ENCODE measurements at places on chromosomes 1 and 21. TPM values are rescaled to one million over a fixed set of nuclear protein-coding genes. Genes with fewer than 3 reads are reported as not detected.
A peak's percentile ranks its signal among the peaks of the same experiment; 100 is the strongest.

Gene C1orf87
- total RNA-seq: not detected

Gene TRABD2B
- total RNA-seq: 0.35 TPM

Gene PLXNA2
- 5.9 TPM for total RNA-seq

Gene DMBX1
- 0.07 TPM for total RNA-seq

Gene VHLL
- not detected for total RNA-seq

Gene MUL1
- 38.4 TPM for total RNA-seq

Gene CSF3R
- 14.4 TPM for total RNA-seq

DNA sequence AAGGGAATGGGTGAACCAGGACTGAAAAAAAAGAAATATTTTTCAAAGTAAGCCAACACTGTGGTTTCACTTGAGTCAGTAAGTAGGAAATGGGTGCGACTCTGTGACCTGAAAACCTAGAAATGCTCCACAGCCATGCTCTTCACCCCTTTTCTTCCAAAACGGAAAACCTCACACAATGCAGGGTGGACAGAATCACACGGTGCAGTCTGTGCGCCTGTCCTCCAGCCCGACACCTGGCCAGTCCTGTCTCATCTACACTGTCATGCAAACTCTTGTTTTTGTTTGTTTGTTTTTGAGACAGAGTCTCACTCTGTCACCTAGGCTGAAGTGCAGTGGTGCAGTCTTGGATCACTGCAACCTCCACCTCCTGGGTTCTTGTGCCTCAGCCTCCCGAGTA, 53.3 kb downstream of the B3GALT5 start:
- no peaks in the 10 kb centered on the region for H3K36me3 ChIP-seq
- DNase-seq: no peak
- H3K27ac ChIP-seq: no peak overlapping the region
- no peaks in the 10 kb centered on the region for H3K4me1 ChIP-seq
- H3K4me3 ChIP-seq: no peak overlapping the region
- no peaks in the 10 kb centered on the region for H3K27me3 ChIP-seq

DNA sequence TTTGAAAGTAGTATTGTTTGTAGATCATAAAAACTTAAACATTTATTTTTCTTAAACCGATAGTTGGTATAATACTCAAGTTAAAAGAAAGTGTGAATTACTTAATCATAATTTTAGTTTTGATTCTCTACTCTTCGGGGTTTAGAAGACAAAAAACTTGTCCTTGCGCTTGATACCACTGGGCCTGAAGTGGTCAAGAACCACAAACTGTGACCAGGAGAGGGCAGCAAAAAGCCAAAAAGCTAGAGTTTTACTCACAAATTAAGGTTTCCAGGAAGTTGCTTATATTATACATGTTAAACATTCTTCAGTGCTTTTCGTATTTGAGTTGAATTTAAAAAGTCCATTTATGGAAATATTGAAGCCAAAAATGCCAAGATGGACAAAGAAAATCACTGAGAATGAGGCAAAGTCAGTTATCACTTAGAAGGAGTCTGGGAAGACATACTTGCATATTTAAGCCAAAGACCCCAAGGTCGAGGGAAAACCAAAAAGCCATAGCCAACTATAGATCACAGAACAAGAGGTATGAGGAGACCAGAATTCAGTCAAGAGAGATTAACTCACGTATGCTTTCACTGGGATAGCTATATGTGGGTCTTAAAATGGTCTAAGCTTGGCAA, 34.2 kb downstream of the EFCAB7 start:
- DNase-seq: peak; percentile 37
- no peaks in the 10 kb centered on the region for H3K27me3 ChIP-seq
- H3K36me3 ChIP-seq: no peaks in the 10 kb centered on the region
- H3K4me3 ChIP-seq: no peak overlapping the region

GRCh38 chr1:107807405-107807804, 157.6 kb downstream of the VAV3 start:
- no peaks in the 10 kb centered on the region for H3K27me3 ChIP-seq
- no peak overlapping the region for H3K4me3 ChIP-seq
- H3K27ac ChIP-seq: no peak overlapping the region
- H3K36me3 ChIP-seq: no peaks in the 10 kb centered on the region
- H3K4me1 ChIP-seq: no peaks in the 10 kb centered on the region

GRCh38 chr1:179034720-179035119, 9.0 kb downstream of the FAM20B start:
- H3K27me3 ChIP-seq: no peaks in the 10 kb centered on the region
- peaks cover 50% of the 10 kb centered on the region for H3K4me1 ChIP-seq
- H3K4me3 ChIP-seq: no peak overlapping the region
- DNase-seq: no peak
- H3K27ac ChIP-seq: peak overlapping the region; percentile 25

DNA sequence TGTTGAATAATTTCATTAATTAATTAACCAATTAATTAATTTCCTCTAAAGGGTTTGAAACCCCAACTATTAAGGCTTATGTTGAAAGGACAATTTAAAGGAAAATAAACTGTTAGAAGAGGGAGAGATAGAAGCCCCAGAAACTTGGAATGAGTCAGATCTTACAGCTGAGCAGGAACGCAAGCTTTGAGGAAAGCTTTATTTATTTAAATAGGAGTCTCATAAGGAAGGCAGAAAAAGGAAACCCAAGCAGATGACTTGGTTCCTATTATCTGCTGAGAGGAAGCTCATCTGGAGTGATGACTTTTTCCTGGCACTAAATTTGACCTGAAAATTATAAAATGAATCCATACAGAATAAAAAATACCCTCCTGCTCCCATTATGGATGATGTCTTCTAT, 105.1 kb downstream of the ROR1 start:
- no peak overlapping the region for H3K27ac ChIP-seq
- no peak overlapping the region for H3K4me3 ChIP-seq
- no peak for DNase-seq

- no peaks in the 10 kb centered on the region for H3K36me3 ChIP-seq
- H3K4me3 ChIP-seq: no peak overlapping the region
- no peak overlapping the region for H3K27ac ChIP-seq
- DNase-seq: no peak
Measured at GRCh38 chr21:43322805-43323204, 104.1 kb downstream of the SIK1 start.

DNA sequence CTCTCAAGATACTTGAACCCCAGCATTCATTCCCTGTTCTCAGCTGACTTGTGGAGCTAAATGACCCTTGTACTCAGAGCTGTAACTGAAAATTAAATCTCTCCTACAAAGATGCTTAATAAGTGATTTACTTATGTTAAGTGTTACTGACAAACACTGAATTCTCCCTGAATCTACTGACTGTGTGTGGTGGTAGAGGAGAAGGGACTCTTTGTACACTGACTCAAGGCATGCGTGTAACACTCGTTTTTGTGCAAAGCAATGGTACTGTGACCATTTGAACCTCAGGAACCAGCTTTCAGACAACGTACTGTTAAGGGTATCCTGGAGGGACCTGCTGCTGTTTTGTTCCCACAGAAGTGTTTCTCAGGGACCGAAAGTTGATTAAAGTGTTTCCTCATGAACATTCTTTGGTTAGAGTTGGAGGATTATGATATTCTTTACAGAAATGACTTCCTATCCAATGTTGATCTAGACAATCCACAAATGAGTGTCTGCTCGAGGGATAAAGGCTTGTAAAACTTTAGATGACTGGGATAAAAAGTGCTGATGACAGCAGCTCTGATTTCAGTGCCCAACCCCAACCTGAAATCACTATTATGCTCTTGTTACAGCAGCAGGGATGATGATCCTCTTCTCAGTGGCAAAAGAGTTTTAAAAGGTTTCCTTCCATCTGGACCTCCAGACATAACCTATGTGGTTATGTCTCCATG, 12.8 kb downstream of the RGL1 start:
- no peaks in the 10 kb centered on the region for H3K36me3 ChIP-seq
- H3K4me1 ChIP-seq: peaks cover 27% of the 10 kb centered on the region
- no peak overlapping the region for H3K27ac ChIP-seq
- H3K4me3 ChIP-seq: no peak overlapping the region
- DNase-seq: no peak
- no peaks in the 10 kb centered on the region for H3K27me3 ChIP-seq

GRCh38 chr1:157983787-157984186, 9.7 kb upstream of the KIRREL1 start:
- no peak for DNase-seq
- no peaks in the 10 kb centered on the region for H3K36me3 ChIP-seq

- no peaks in the 10 kb centered on the region for H3K27me3 ChIP-seq
- no peaks in the 10 kb centered on the region for H3K4me1 ChIP-seq
- peak; percentile 44 for DNase-seq
- no peaks in the 10 kb centered on the region for H3K36me3 ChIP-seq
- H3K4me3 ChIP-seq: no peak overlapping the region
Measured at GRCh38 chr21:46294647-46295176, 8.6 kb downstream of the YBEY start.

DNA sequence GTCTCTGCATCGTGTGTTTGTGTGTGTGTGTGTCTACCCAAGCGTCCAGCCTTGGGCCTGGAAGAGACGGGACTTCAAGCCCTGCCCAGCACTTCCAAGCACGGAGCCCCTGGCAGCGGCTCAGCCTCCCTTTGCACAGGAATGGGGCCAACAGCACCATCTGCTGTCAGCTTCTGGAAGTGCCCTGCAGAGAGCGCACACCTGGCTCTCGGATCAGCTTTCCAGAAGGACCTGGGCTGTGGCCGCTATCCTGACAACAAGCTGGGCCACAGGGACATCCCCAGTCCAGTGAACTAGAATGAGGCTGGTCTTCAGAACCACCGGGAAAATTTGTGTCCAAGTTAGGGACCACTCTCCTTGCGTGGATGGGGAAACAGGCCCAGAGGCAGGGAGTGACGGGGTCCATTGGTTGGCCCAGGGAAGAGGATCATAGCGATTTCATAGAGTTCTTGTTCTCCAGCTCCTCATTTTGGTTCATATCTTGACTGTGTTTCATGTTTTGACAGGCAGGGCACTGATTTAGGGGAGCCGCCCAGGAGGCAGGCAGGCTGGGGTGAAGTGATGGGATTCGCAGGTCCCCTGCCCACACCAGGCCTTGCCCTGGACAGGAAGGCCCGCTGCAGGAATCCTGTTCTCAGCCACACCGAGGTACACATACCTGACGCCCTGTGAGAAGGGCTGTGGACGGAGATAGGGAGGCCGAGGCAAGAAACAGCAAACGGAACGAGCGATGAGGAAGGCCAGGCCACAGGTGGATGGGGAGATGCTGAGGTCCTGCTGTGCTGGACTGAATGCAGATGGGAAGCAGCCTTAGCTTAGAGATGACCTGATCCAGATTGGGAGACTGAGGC, 38.4 kb downstream of the TAS1R2 start:
- DNase-seq: peak; percentile 76
- H3K27me3 ChIP-seq: peaks cover 12% of the 10 kb centered on the region
- no peak overlapping the region for H3K4me3 ChIP-seq
- no peak overlapping the region for H3K27ac ChIP-seq

DNA sequence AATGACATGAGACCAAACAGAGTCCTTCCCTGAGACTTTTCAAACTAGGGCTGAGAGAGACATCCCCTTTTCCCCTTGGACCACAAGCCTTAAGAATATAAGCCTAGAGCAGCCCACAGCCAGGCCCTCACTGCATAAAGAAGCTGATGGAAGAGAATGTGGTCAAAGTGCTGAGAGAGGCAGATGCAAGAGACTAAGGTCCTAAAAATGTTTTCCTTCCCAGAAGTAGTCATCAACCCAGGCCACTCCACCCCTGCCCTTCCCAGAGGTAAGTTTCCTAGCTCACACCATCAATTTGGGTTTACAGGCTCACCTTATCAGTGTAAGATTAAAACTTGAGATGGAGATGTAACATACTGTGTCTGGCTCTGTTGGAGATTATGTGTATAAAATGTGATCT, 58.2 kb downstream of the BCAR3 start:
- H3K4me1 ChIP-seq: no peaks in the 10 kb centered on the region
- no peaks in the 10 kb centered on the region for H3K27me3 ChIP-seq
- no peaks in the 10 kb centered on the region for H3K36me3 ChIP-seq

- H3K27me3 ChIP-seq: no peaks in the 10 kb centered on the region
- no peak overlapping the region for H3K27ac ChIP-seq
- H3K4me1 ChIP-seq: no peaks in the 10 kb centered on the region
- no peaks in the 10 kb centered on the region for H3K36me3 ChIP-seq
Measured at GRCh38 chr1:33791251-33791650, 72.6 kb upstream of the HMGB4 start.

- H3K4me1 ChIP-seq: no peaks in the 10 kb centered on the region
- H3K36me3 ChIP-seq: no peaks in the 10 kb centered on the region
- no peak overlapping the region for H3K4me3 ChIP-seq
- no peaks in the 10 kb centered on the region for H3K27me3 ChIP-seq
Measured at GRCh38 chr1:71593523-71593922, 512.7 kb upstream of the ZRANB2 start.

DNA sequence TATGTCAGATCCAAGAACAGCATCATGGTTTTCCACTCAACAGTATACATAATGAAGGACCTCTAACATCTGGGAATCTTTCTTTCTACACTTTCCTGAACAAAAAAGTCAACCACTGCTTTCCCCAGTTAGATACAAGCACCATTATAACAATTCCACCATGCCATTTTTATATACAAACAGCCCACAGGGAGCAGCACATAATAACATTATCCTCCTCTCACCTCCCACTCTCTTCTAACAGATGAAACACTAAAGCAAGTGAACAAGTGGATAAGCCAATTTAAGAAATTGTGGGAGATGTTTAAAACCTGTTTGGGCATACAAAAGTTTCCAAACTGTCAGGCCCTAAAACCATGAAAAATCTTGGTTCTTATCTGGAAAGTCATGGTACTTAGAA, 29.4 kb upstream of the PRRC2C start:
- H3K4me3 ChIP-seq: no peak overlapping the region
- no peak overlapping the region for H3K27ac ChIP-seq
- no peak for DNase-seq
- no peaks in the 10 kb centered on the region for H3K36me3 ChIP-seq

DNA sequence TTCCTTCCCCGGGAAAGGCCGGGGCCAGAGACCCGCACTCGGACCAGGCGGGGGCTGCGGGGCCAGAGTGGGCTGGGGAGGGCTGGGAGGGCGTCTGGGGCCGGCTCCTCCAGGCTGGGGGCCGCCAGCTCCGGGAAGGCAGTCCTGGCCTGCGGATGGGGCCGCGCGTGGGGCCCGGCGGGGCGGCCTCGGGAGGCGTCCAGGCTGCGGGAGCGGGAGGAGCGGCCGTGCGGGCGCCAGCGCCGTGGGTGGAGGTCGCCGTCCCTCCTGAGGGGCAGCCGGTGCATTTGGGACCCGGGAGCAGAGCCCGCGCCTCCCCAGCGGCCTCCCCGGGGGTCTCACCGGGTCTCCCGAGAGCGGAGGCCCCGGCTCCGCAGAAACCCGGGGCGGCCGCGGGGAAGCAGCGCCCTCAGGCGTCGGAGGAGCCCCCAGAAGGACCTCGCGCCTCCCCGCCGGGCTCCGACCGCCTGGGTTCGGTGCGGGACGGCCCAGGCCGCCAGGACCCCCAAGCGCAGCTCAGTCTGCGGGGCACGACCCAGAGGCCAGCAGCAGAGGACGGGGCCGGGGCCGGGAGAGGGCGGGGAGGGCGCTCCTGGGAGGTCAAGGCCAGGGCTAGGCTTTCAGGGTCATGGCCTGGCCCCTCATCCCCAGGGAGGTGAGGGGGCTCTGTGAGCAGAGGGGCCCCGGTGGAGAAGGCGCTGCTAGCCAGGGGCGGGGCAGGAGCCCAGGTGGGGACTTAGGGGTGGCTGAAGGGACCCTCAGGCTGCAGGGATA, 7.2 kb upstream of the SLX9 start:
- H3K27me3 ChIP-seq: peaks cover 13% of the 10 kb centered on the region
- H3K36me3 ChIP-seq: no peaks in the 10 kb centered on the region
- H3K4me3 ChIP-seq: no peak overlapping the region
- no peak overlapping the region for H3K27ac ChIP-seq
- peaks cover 28% of the 10 kb centered on the region for H3K4me1 ChIP-seq
- no peak for DNase-seq
